Ascending aorta (tissue), 2 donors: ENCODE measurements at places on chromosomes 6 and 20. TPM values are rescaled to one million over a fixed set of nuclear protein-coding genes. Genes with fewer than 3 reads are reported as not detected.
A peak's percentile ranks its signal among the peaks of the same experiment; 100 is the strongest.

DNA sequence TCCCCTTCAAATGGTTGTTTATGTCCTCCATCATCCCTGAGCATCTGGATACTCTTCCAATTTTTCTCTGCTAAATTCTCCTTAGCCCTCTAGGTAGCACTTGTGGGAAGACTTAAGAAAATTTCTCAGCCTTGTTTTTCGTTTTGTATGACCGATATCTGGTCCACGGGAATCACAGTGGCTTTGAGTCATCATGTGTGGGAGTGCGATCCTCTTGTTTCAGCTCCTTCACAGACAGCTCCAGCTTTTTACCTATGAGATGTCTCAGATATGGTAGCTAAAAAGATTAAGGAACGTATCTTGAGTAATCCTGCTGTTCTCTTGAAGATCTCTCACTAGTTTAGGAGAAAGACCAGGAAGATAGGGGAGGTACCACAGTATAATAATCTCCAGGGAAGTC is 196.1 kb downstream of the GRM1 start:
- DNase-seq = no peak

DNA sequence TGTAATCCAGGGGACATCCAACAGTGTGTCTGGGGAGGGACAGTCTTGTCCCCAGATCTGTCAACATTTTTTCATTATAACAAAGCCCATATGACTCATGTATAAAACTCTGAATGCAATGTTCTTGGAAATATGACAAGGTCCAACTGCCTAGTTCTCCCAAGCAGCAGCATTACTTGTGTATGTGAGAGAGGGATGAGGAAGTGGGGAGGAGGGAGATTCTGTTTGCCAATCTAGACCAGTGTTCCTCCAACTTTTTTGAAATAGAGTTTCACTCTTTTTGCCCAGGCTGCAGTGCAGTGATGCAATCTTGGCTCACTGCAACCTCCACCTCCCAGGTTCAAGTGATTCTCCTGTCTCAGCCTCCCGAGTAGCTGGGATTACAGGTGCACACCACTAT is 394.8 kb downstream of the DHX35 start:
- no peak for DNase-seq

DNA sequence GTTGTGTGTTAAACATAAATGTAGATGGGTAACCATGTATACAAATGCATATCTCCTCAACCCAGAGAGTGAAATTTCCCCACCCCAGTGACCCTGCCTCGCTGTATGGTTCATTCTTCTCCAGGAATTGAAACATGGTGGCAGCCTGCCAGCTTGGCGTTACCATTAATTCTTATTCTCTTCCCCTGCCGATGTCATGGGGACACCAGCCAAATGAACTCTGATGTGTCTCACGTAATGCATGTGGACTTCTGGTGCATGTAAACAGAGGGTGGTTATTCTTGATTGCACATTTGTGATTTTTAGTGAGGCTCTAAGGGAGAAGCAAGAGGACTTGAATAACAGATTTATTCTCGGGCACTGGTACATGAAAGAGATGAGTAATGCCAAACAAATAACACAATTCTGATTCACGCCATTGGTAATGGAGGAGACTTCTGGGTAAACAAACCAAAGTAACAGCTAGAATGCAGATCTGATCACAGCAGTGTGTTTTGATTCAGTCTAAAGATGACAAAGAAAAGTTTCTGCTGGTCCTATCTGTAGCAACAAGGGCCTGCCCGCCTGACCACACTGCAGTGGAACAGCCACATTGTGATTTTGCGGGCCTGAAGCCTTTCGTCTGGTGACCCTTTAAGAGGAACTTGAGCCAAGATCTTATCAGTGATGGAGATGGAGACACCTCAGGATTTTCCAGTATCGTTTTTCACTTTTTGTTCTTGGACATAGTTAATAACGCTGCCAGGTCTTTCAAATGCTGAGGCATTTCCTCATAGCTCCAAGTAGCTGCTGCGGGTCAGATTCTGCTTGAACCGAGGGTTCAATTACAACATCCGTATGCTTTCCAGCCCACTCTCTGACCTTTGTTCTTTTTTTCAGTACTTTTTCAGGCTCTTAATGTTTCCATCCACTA is 171.8 kb upstream of the AKAP12 start:
- DNase-seq = peak; percentile 85

- no peak for DNase-seq
These were observed 656.6 kb downstream of the KIF16B start for GRCh38 chr20:15916623-15917022.

- peak; percentile 67 for DNase-seq
These were observed 124.7 kb downstream of the TMEM242 start for GRCh38 chr6:157198425-157199279.

GRCh38 chr6:30565772-30566171 is 5.5 kb upstream of the ABCF1 start:
- no peak for DNase-seq

HLA-DQA2 gene
- total RNA-seq = 2.2 TPM

MTO1 gene
- total RNA-seq = 12.5 TPM
